ENCODE measurements at places on chromosomes 1 and 21. TPM values are rescaled to one million over a fixed set of nuclear protein-coding genes. Genes with fewer than 3 reads are reported as not detected.

Gene CD84
- total RNA-seq = 15.4 TPM

Gene GPR89A
- total RNA-seq = 32.6 TPM

Gene RNU1-1
- total RNA-seq = 1,730 TPM

Gene TFF2
- total RNA-seq = not detected

Gene DMRTA2
- total RNA-seq = not detected

Gene SELE
- not detected for total RNA-seq

Gene CDA
- total RNA-seq = not detected

Gene RIPK4
- not detected for total RNA-seq

Gene ZMYND12
- 0.79 TPM for total RNA-seq

Gene OR2L13
- total RNA-seq = not detected

Gene CLCA2
- total RNA-seq = not detected

Gene ZNF692
- total RNA-seq = 52.7 TPM

Gene ACTN2
- total RNA-seq = not detected

Gene CR1
- total RNA-seq = 0.16 TPM

Gene DPM3
- 57.7 TPM for total RNA-seq

Gene NCAM2
- not detected for total RNA-seq

Gene PPIAL4G
- 0.60 TPM for total RNA-seq

Gene FCRL4
- total RNA-seq = not detected

Gene ETNK2
- total RNA-seq = 0.11 TPM

Gene TMPRSS15
- not detected for total RNA-seq

Gene VWA1
- 0.21 TPM for total RNA-seq

Gene PRMT6
- 17.5 TPM for total RNA-seq

Gene ATP6V0B
- 117 TPM for total RNA-seq

Gene CNKSR1
- 2.2 TPM for total RNA-seq

Gene SMYD3
- total RNA-seq = 22.7 TPM

Gene WNT4
- total RNA-seq = not detected

Gene IGSF5
- total RNA-seq = not detected

Gene ZBTB8A
- 0.18 TPM for total RNA-seq

Gene KRTAP11-1
- not detected for total RNA-seq

Gene BLZF1
- 34.1 TPM for total RNA-seq

Gene SLC26A9
- not detected for total RNA-seq

Gene VWA5B1
- not detected for total RNA-seq

Gene KLHDC8A
- total RNA-seq = not detected

Gene TRNP1
- not detected for total RNA-seq

Gene NTMT2
- total RNA-seq = not detected

Gene LGR6
- 0.08 TPM for total RNA-seq

Gene UBXN10
- 0.29 TPM for total RNA-seq

Gene AKR7A3
- total RNA-seq = 0.61 TPM

Gene BTBD19
- total RNA-seq = 8.8 TPM

Gene NUP210L
- 0.08 TPM for total RNA-seq

Gene GLIS1
- not detected for total RNA-seq

Gene KCNC4
- 8.3 TPM for total RNA-seq

Gene OR2L3
- not detected for total RNA-seq

Gene FBLIM1
- total RNA-seq = not detected

Gene KRTAP21-2
- total RNA-seq = not detected

Gene LCK
- total RNA-seq = 488 TPM

Gene MLLT11
- 5.7 TPM for total RNA-seq

Gene PADI4
- total RNA-seq = 0.95 TPM

Gene DNASE2B
- total RNA-seq = not detected

Gene CD160
- total RNA-seq = 2.4 TPM

Gene MYOCOS
- total RNA-seq = 0.10 TPM
